Stimulated activated CD8-positive, alpha-beta memory T cell treated with anti-CD3 and anti-CD28 coated beads, Interleukin-4, amount 100 ng/mL, for 1 hour (primary cell): ENCODE measurements at places on chromosomes 1 and 21.

- no peak for DNase-seq
These were observed 9.4 kb downstream of the CORT start for GRCh38 chr1:10459184-10459583.

DNA sequence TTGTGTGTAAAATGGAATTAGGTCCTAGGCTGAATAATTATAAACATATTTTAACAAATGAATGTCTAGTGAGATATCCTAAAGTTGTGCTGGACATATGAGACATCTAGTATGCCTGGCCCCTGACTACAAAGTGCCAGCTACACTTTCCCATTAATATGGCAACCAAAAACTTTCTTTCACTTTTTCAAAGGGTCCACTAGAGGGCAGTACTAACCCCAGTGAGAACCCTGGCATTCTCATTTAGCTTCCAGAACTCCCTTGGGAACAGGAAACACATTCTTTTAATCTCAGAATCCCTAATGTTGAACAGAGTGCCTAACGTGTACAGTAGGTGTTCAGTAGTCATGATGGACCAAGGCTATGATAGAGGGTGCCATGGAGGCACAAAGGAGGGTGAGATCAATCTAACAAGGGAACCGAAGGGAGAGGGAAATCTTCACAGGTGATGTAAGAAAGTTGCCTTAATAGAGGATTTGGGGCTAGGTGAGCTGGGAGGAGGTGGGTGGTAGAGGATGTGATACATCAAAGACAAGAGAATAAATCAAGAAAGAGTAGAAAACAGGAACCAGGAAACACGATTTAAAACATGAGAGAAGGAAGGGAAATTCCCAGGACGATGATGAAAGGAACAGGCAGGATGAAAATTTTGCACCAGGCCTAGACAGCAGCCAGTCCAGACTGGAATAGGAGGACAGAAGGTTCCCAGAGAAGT is 41.6 kb downstream of the NSL1 start:
- no peak for DNase-seq

DNA sequence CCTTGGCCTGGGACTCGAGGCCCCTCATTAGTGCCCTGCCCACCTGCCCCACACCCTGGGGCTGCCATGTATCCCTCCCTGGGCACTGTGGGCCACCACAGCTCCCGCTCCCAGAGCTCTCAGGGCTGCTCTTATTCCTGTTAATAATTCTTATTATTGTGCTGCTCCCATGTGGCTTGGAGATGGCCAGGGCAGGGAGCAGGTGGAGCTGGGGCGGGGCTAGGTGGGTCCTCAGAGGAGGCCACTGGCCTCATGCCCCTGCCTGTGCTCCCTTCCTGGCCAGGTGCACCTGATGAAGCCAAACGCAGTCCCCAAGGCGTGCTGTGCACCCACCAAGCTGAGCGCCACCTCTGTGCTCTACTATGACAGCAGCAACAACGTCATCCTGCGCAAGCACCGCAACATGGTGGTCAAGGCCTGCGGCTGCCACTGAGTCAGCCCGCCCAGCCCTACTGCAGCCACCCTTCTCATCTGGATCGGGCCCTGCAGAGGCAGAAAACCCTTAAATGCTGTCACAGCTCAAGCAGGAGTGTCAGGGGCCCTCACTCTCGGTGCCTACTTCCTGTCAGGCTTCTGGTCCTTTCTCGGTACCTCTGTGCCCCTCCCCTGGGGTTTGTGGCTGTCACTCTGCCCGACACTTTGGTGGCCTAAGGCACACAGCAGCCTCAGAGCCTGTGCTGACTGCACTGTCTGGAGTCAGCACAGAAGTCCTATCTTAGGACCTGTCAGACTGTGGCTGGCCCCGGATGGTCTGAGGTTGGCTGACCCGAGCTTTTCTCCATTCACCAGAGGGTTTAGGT is 34.1 kb downstream of the BMP8A start:
- no peak for DNase-seq

DNA sequence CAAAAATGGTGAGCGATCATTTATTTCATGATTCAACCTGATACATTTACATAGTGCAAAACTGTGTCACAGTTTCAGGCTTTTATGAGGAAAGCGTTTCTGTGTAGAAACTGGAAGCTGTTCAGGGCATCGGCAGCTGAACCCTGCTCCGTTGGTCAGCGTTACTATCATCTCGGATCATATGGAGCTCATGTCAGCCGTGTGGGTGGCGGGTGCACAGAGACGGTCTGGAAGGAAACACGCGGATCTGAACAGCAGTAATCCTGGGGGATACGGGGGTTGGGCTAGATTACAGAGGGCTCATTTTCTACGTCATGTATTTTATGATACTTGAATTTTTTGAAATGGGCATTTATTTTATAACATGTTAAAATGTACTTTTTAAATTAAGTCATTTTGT is 15.1 kb downstream of the C1orf174 start:
- no peak for DNase-seq

DNA sequence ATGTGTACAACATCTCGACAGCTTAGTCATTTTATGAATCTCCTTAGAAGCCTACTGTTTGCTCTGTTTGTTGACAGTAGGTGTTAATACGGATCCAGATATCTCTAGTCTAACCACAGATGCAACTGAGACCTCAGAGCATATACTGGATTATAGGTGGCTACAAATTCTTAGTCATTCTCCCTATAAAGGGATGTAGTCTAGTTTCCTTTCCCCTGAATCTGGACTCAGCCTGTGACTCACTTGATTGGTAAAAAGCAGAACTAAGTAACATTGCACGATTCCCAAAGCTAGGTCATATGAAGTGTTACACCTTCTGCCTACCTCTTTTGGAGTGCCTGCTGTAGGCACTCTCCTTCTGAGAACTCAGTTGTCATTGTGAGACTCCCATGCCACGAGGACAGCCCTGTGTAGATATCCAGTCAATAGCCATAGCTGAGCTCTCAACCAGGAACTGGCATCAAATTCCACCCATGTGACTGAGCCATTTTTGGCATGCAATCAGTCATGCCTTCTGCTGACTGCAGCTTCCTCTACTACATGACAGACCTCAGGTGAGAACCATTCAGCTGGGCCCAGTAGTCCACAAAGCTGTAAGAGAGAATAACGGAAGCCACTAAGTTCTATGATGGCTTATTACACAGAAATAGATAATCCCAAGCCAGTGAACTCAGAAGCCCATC is 135.9 kb upstream of the CHRM3 start:
- no peak for DNase-seq

DNA sequence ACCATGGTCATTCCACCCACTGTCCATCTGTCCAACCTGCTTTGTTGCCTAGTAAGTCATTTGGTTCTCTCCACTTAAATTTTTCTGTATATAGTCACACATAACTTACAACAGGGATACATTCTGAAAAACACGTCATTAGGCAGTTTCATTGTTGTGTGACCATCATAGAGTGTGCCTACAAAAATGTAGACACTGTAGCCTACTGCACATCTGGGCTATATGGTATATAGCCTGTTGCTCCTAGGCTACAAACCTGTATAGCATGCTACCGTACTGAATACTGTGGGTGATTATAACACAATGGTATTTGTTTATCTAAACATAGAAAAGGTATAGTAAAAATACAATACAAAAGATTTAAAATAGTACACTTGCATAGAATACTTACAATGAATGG is 10.0 kb upstream of the NPL start:
- DNase-seq: no peak

DNA sequence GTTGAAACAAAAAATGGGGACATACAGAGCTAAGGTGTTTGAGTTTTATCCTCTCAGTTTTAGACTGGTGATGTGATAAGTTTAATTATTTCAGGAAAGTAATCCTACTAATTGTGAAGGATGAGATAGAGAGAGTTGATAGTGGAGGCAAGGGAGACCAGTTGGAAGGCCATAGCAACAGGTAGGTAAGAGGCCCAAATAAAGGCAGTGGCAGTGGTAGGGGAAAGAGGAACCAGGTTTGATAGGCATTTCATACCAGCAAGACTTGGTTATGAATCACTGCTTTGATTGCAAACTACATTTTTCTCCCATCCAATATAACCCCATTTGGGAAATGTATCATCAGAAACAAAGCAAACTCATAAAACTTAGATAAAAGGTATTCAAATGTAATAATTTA is 63.1 kb upstream of the SH3GLB1 start:
- no peak for DNase-seq

DNA sequence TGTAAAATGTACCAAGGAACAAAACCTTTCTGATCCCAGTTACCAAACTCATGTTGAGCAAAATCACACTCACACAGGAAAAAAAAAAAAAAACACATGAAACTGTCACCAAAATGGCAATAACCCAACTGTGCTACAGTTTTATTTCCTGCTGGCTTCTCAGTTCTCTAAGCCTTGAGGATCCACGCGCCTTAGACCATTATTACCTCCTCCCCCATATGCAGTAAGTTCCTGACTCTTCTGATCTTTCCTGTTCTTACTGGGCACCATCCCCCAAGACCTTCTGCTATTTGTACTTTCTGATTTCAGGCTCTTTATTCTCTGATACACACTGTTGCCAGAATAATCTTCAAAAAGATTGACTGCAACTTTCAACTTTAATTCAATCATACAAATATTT is 79.6 kb downstream of the SLC45A1 start:
- DNase-seq: no peak

- no peak for DNase-seq
These were observed 28.3 kb upstream of the VASH2 start for GRCh38 chr1:212922016-212922415.

GRCh38 chr1:228004331-228004855 is 2.4 kb upstream of the WNT3A start:
- DNase-seq: no peak

DNA sequence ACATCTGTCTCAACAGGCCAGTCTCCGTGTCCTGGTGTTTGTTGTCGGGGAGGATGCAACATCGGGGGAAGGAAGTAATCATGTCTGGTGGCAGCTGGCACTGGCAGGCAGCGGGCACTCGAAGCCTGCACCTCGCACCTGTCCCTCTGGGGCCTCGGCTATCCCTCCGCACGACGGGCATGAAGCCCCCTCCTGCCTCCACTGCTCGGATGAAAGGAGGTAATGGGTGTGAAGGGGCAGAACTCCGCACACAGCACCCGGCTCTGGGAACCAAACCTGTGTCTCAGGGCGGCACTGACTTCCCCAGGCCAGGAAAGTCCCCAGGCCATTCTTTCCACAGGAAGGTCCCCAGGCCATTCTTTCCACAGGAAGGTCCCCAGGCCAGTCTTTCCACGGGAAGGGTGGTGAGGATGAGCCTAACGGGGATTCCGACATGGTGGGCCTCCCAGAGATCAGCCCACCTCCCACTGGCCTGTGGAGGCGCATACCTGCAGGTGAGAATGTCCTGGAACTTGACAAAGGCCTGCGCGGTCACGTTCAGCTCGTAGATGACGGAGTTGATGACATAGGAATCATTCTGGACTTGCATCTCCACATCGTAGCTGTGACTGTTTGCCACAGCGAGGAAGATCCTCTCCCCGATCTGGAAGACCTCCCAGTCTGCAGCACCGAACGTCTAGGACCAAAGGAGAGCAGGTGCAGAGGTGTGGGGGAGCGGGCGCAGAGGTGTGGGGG is 31.1 kb downstream of the KRTAP10-1 start:
- no peak for DNase-seq

DNA sequence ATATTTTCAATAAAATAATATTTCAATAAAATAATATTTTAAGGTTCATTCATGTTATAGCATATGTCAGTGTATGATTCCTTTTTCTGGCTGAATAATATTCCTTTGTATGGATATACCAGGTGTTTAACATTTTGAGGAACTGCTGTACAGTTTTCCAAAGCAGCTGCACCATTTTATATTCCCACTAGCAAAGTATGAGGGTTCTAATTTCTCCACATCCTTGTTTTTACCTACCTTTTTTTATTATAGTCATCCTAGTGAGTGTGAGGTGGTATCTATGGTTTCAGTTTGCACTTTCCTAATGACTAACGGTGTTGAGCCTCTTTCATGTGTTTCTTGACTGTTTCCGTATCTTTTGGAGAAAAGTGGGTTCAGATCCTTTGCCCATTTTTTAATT is 5.2 kb downstream of the DEGS1 start:
- no peak for DNase-seq

GRCh38 chr1:22142315-22143064 is 407 bp downstream of the WNT4 start:
- no peak for DNase-seq

DNA sequence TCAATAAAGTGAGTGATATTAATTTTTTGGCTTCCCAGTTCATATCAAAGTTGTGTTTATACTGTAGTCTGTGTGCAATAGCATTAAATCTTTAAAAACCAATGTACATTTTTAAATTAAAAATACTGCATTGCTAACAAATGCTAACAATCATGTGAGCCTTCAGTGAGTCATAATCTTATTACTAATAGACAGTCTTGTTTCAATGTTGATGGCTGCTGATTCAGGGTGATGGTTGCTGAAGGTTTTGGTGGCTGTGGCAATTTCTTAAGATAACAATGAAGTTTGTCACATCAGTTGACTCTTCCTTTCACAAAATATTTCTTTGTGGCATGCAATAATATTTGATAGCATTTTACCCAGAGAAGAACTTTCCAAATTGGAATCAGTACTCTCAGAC is 109.0 kb downstream of the ZMYM4 start:
- no peak for DNase-seq

DNA sequence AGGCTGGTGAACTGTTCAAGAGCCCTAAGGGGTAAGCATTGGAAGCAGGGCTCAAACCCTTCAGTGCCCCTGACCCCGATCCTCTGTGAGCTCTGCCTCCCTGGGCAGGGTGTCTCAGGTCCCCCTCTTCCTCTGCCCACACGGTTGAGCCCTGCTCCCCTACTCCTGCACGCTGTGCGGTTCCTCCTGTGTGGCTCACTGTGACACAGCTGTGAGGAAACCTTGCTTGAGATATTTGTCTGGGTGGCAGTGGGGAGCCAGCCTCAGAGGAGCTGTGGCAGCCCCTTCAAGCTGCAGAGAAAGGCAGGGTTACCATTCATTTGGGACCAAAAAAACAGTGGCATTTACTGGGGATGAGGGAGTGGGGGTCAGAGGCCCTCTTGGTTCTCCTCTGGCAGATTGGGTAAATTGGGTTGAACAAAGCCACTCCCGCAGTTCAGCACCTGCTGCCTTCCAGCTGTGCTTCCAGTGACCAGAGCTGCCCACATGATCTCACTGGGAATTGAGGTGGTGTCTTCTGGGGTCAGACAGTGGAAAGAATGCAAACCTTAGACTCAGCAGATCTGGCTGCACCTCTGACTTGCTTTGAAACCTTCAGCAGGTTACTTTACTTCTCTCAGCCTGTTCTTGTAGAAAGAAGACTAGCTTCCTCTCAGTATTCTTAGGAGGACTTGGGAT is 60.6 kb upstream of the CD1D start:
- DNase-seq: no peak
